ENCODE measurements at places on chromosomes 16 and 17.

DNA sequence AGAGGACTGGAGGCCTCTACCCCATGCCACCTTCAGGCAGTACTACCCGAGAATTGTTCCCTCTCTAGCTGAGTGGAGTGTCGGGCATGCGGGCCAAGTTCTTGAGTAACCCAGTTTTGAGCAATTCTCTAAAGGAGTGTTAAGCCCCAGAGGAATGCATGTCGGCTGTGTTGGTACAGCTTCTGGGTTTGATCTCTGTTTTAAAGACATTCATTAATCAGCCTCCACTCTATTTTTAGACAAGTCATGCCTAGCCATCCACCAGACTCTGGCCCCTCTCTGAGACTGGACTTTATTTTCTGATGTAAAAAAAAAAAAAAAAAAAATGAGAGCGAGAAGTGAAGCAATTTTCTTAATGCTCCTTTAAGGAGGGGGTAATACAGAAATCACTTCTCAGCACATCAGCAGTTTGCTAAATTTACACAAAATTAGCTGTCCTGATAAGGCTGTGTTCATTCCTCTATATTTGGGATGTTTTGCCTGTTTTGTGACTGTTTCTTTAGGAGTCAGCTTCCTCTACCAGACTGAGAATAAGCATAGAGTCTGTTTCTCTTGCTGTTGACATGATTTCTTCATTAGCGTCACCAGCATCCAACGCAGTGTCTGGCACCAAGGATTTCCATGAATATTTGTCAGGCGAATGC lies 88.7 kb downstream of the AXIN2 start:
- no peak for DNase-seq

- no peak for DNase-seq
Observed at GRCh38 chr16:72189865-72190371, 18.0 kb upstream of the PMFBP1 start.

DNA sequence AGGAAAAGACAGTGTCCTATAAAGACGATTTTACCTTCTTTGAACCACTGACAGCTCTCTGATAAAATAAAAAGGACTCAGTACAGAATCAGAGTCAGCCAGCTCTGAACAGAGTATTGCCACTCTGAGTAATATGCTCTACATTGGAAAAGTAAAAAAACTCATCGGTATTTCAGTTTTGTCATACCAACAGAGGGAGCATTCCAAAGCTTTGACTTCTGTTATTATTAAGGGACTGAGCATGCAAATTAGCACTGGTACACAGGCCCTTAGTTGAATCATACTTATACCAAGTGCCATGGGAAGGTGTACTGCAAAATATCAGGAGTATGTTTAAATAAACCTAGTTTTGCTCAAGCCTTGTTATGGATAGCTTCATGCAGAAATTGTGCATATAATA lies 509.0 kb upstream of the KIF2B start:
- DNase-seq = no peak

GRCh38 chr16:8194794-8195193 lies 395.5 kb downstream of the TMEM114 start:
- no peak for DNase-seq

DNA sequence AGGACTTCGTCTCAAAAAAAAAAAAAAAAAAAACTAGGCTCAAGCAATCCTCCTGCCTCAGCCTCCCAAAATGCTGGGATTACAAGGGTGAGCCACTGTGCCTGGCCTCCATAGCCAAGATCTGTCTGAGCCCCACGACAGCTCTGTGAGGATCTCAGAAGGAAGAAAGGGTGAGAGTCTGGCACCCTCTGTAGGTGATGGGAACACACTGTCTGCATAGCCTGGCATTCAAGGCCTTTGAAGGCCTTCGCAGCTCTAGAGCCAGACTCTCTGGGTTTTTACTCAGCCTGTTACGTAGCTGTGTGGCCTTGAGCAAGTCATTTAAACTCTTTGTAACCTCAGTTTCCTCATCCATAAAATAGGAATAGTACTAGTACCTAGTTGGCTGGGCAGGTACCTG lies 6.3 kb upstream of the XPO6 start:
- DNase-seq = peak; percentile 53

DNA sequence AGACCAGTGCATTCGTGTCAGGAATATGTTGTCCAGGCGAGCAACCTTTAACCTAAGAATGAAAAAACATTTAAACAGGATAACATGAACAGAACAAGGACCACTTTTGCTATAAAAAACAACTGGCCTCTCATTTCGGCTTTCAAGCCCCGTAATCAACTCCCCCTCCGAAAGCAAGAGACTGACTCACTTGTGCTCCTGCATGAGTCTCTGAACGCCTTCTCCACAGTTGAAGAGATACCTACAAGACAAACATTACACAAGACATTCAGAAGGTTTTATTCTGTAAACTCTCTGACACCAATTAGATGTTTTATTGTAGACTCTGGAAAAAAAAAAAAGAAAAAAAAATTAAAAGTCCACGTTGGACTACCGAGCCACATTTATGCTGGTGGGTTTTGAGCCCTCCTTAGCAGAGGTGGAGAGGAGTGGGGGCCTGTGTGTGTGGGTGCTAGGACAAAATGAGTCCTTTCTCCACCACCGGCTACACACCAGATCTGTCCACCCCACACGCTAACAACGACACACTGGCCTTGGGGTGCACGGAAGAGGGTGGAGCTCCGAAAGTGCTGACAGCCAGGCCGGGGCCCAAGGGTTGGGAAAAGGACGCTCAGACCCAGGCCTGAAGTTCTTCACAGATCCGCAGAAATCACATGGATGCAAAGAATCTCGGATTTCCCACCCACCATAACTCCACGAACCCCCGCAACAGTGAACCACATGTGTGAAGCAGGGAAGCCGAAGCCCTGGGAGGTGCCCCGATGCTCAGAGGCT lies 759 bp downstream of the ELAC2 start:
- DNase-seq = no peak

DNA sequence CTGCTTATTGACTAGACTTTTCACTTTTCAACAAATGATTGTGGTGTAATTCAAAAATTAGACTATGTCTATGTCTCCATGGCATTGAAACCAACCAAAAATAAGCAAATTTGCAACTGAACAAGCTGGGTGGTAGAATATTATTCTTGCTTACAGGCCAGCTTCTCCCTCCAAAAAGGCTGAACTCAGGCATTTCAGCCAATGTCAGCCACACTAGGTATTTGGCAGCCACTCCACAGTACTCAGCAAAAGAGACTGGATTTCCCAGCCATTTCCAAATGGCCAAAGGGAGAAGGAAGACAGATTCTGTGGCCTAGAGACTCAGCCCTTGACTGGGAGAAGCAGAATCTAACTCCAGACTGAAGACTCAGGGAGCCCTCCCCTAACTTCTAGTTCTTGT lies 121.8 kb upstream of the IRX5 start:
- no peak for DNase-seq

DNA sequence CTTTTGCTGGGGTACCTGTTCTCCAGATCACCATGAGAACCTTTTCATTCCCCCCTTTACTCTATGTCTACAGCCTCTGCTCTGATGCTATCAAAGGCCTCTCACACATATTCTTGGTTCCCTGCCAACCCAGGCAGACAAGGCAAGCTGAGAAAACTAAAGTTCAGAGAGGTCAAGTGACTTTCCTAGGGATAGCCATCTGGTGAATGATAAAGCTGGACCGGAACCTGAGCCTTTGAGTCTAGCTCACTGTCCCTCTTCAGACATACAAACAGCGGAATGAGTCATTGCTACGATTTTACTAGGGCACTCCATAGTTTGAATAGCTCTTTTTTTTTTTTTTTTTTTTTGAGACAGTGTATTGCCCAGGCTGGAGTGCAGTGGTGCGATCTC lies 73.3 kb downstream of the XYLT1 start:
- no peak for DNase-seq
